ENCODE measurements at places on chromosomes 2 and 18.

- no peak for DNase-seq
Observed at GRCh38 chr2:219554350-219554749, 10.5 kb downstream of the TMEM198 start.

GRCh38 chr2:171470129-171470528 lies 36.1 kb downstream of the DCAF17 start:
- no peak for DNase-seq

GRCh38 chr2:64852771-64853241 lies 136.4 kb upstream of the SLC1A4 start:
- no peak for DNase-seq

GRCh38 chr2:149901231-149901859 lies 313.8 kb upstream of the MMADHC start:
- no peak for DNase-seq

- DNase-seq, result no peak
Observed at GRCh38 chr18:75075016-75075305, 134.0 kb downstream of the PTGR3 start.

DNA sequence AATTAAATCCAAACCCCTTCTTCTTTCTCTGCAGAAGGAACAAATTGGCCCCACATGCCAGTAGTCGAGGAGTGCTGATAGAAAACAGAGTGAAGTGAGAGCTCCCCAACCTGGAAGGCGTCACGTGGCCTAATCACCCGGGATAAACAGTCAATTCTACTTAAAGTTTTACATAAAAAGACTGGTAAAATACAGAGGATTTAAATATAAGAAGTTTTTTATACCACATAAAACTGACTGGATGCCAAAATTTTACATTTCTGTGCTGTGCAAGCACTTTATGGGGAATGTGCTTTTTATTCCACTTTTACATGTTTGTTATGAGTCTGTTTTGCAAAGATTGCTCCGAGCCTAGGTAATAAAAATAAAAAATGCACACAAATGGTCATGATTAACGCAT lies 1586.8 kb upstream of the ACVR2A start:
- no peak for DNase-seq

- DNase-seq, result no peak
Observed at GRCh38 chr2:65500310-65501040, 68.1 kb upstream of the SPRED2 start.

DNA sequence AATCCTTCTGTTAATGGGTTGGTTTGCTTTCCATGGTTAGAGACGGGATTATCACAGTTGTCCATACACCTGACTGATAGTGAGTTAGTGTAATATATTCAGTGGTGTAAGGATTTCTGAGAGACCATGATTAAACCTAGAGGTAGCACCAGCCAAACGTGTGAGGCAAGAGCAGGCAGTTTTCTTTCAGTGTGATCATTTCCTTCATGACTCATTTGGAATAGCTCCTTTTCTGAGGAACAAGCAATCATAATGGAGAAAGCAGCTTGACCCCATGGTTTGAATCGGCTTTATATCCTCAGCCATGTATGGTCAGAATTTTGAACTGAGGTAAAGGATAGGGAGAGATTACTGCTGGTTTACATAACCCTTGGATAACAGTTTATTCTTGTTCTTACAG lies 2.9 kb downstream of the MXD1 start:
- DNase-seq, result no peak

- DNase-seq, result no peak
Observed at GRCh38 chr2:1868683-1869141, 124.4 kb upstream of the PXDN start.

DNA sequence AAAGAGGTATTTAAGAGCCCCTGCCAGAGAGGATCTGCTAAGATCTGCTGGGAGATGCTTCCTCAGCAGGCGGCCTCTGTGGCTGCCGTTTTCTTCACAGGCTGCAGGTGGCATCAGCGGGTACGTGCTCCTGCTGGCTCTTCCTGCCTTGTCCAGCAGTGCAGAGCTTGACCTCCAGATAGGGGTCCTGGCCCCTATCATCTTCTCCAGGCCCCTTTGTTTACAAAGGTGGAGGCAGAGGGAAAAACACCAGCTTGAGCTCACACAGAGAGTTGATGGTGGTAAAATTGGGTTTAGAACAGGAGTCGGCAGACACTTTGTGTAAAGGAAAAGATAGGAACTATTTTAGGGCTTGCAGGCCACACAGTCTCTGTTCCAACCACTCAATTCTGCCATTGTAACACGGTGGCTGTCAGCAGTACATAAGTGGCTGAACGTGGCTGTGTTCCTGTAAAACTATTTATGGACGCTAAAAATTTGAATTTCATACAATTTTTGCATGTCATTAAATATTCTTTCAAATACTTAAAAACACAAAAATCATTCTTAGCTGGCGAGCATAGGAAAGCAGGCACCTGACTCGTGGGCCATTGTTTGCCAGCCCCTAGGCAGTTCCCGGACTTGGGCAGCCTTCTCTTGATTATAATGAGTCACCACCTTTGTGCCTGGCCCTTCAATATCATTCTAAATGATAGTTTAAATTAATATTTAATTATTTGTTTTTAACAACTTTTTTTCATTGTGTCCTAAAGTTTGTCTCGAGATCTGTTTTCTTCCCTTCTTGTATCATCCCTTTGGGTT lies 98.2 kb upstream of the B3GNT7 start:
- peak; percentile 82 for DNase-seq

DNA sequence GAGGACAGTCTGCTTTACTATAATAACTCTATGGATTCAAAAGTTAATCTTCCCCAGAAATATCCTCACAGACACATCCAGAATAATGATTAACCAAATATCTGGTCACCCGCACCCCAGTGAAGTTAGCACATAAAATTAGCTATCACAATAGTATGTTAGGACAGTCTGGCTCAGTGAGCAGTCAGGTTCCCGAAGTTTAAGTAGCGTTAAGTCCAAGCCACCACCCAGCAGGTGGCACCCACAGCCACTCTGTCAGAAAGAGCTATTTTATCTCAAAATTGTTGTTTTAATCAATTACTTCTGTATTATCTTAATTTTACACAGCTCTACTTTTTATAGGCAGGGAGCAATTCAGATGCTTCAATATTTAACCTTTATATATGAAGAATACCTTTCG lies 537.5 kb downstream of the MBD2 start:
- no peak for DNase-seq

GRCh38 chr18:1511619-1512311 lies 607.1 kb downstream of the ADCYAP1 start:
- no peak for DNase-seq

DNA sequence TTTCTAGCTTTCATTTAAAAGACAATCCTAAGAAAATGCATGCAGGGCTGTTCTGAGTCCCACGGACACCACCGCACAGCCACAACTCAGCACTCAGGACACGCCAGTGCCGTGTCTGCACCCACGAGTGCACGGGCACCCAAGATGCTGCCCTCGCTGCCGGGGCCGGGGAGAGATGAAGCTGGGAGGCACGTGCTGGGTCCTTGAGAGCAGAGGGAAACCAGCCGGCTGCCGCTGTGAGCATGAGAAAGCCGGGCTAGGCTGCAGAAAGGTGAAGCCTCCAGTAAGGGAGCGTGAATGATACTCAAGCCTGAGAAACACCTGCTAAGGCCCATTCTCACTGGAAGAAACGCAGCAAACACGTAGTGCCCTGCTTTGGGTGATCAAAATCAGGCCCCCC lies 4.8 kb downstream of the COPS9 start:
- DNase-seq, result no peak

DNA sequence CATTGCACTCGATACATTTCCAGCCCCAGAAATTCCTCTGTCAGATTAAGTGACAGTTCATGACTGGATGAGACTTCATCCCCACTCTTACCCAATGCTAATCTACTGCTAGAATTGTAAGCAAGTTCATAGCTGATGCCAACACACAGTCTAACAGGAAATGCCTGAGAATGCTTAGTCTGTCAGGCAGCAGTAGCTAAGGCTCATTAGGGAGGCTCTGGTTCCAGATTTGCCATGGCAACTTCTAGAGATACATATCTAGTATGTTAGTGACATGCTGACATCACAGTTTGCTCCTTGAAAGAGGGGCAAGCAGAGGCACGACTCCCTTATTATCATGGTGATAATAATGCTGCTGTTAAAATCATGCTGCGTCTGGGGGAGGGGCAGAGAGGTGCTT lies 198.4 kb downstream of the RBM43 start:
- DNase-seq, result no peak

- DNase-seq, result no peak
Observed at GRCh38 chr2:16254356-16254965, 314.1 kb downstream of the MYCN start.

DNA sequence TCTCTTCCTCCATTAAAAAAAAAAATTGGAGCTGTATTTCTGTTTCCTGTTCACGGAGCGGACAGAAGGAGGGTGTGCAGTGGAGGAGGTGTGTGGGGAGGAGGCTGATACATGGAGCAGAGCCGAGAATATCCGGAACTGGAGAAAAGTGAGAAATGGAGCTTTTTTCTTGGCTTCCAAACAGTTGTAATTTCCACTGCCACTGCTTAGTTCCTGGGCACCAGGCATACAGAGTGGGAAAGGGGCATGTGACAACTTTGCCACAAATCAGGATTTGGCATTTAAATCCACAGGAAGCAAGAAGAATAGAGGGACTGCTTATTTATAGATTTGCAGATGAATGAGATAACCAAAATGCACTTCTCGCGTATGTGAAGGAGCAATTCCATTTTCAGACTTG lies 71.2 kb downstream of the BCL11A start:
- no peak for DNase-seq

GRCh38 chr2:222595581-222595980 lies 60.3 kb downstream of the FARSB start:
- no peak for DNase-seq

GRCh38 chr2:203870941-203871340 lies 3.4 kb downstream of the CTLA4 start:
- DNase-seq, result no peak

DNA sequence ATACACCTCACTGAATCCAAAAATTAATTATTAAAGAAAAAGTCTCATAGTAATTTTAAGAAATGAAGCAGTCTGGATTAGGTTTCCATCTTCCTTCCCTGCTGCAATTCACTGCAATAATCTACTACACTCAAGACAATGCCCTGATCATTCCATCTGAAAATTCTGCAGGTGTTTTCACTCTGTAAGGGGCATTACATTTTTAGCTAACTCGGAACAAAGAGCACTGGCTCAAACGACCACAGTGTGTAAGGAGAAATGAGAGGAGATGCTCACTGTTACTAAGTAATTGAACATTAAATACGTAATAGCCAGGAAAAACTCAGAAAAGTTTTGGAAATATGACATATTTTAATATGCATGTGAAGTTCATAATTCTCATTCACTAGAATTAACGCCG lies 1.3 kb downstream of the B4GALT6 start:
- DNase-seq, result no peak

- DNase-seq, result no peak
Observed at GRCh38 chr18:62766266-62766665, 50.9 kb downstream of the PHLPP1 start.

- no peak for DNase-seq
Observed at GRCh38 chr2:25312958-25313710, 28.6 kb downstream of the DNMT3A start.

GRCh38 chr2:205905576-205905975 lies 180.4 kb downstream of the INO80D start:
- DNase-seq, result no peak

GRCh38 chr2:128498589-128498988 lies 179.9 kb upstream of the HS6ST1 start:
- DNase-seq, result no peak

- no peak for DNase-seq
Observed at GRCh38 chr18:50113726-50114125, 81.2 kb downstream of the MYO5B start.

GRCh38 chr2:83196225-83196624 lies 1262.9 kb downstream of the SUCLG1 start:
- DNase-seq, result no peak

- DNase-seq, result no peak
Observed at GRCh38 chr18:51248685-51249084, 51.2 kb upstream of the MEX3C start.

DNA sequence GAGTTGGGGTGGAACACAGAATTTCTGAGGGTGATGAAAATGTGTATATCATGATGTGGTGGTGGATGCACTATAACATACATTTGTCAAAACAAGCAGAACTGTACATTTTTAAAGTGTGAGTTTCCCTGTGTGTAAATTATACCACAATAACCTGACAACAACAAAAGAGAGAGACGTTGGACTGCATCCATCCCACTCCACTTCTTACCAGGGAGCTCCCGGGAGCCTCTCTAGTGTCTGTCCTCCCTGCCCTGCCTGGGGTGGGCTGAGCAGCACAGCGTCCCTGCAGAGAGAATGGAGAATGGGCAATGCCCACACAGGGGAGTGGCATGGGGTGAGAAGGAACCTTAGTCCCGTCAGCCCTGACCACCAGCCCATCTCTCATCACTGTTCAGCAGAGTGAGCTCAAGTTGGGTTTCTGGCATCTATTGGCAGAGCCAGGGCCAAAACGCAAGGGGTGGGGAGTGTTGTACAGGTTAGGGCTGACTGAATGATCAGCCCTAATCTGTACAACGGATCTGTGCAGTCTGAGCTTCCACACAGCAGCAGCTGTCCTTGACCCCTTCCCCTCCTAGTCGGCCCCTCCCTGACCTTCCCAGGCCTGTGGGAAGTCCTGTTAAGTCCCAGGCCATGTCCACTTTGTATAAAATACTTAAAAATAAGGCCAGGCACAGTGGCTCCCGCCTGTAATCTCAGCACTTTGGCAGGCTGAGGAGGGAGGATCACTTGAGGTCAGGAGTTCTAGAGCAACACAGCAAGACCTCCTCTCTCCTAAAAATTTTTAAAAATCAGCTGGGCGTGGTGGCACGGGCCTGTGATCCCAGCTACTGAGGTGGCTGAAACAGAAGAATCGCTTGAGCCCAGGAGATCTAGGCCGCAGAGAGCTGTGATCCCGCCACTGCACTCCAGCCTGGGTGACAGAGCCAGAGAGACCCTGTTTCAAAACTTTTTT lies 3.3 kb upstream of the PROC start:
- no peak for DNase-seq

DNA sequence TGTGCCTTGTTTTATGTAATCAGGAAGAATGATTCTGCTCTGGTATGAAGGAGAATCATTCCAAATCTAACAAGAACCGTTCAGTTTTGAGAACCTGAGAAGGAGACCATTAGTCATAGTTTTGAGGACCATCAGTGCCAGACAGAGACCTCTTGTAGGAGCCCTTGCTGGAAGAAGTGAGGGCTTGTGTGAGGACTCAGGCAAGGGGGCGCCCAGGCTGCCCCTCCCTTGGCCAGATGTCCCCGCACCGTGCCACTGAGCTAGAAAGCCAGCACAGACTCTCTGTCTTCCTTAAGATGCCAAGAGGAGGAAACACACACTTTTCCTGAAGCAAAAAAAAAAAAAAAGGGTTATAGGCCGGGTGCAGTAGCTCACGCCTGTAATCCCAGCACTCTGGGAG lies 55.7 kb upstream of the SLC39A10 start:
- no peak for DNase-seq

- DNase-seq, result no peak
Observed at GRCh38 chr18:12679183-12679786, 21.4 kb upstream of the SPIRE1 start.

GRCh38 chr2:120257522-120257921 lies 4.9 kb downstream of the RALB start:
- DNase-seq, result no peak

DNA sequence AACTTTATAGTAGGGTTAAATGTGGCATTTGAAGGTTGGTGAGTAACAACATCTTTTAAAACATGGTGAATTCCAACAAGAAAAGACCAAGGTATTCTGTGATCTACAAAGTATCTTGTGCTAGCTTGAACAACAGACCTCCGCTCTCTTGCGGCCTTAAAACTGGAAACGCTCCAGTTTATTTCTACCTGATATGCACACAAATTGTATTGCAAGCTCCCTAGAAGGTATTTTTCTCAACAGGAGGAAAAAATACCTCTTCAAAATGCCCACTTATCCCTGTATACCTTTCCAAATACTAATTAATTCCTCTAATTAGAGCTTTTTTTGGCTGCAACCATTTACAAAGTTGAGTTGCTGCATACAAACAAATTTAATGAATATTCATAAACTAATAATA lies 69.5 kb downstream of the KCNH7 start:
- DNase-seq, result no peak

All from H9 (cell line).